Eye (tissue), 1 donor: ENCODE measurements at places on chromosomes 4 and X.

- DNase-seq, result no peak
Measured at GRCh38 chrX:96683997-96684338, 674 bp upstream of the DIAPH2 start.

DNA sequence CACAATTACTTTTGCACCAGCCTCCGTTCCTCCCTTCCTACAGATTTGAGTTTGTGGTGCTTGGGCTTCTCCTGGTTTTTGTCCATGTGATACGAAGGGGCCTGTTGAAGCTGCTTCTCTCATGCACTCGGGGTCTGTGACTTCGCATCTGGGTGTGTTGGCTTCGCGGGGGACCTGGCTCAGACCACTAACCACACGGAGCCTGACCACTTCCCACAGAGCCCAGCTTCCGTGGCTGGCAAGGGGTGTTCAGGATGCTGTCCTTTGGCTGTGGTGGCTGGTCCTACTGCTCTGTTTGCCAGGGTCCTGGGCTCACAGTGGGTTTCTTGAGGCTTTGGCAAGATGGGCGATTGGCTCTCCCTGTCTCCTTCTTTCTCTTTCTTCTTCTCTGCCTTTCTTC lies 19.8 kb upstream of the XG start:
- DNase-seq, result no peak

- peak; percentile 61 for DNase-seq
Measured at GRCh38 chr4:13627178-13627605, 333 bp downstream of the BOD1L1 start.

DNA sequence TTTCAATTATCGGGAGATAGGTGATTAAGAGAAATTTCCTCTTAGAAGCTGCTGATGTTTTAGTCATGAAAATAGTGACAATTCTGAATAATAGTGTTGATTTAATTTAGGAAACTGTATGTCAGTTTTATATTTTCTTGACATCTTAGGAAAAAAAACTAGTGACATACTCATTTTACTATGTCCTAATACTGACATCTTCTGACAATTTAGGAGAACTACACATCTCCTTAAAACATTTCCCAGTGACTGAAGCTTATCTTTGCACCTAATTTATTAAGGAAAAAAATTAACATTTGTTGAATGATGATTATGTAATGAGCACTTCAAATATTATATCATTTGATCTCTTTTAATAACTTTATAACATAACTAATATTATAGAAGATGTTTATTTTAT lies 42.0 kb upstream of the RBMXL3 start:
- DNase-seq, result peak; percentile 2

DNA sequence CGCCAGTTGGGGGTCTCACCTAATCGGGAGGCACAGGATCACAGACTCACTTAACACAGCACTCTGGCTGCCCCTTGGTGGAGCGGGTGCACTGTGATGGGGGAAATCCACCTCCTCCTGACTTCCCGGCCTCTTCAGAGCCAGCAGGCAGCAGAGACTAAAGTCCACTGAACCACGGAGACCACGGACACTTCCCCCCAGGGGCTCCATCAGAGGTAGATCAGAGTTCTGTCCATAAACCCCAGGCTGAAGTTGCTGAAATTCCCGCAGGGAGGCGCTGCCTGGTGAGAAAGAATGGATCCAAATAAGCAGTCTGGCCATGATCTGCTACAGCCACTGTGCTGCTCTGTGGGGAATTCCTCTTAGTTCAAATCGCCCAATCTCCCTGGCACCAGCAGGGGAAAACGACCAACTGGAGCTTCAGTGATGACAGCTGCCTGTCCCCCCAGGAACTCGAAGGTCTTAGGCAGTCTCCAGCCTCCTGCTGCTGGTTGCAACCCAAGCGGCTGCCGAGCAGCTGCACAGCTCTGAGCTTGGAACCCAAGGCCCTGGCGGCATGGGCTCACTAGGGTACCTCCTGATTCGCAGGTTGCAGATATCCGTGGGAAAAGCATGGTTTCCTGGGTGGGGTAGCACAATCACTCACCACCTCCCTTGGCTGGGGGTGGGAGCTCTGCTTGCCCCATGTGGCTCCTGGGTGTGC lies 106.9 kb upstream of the DCAF12L2 start:
- DNase-seq, result no peak

DNA sequence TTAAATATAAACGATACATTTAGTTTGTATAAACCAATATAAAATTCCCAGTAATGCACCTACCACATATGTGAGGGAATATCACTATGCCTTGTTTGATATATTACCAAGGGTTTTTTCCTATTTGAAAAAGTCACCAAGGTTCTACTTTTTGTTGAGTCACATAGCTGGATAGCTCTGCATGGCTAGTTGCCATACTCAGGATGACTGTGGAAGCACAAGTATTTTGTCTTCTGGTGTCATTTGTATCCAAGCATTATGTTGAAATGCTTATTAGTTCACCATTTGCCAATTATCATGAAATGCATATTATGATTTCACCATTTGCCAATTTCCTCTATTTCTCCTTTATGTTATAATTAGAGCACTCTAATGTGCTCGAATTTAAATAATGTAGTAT lies 162.7 kb upstream of the TTC29 start:
- no peak for DNase-seq
